ENCODE measurements at places on chromosomes 2 and 18.

DNA sequence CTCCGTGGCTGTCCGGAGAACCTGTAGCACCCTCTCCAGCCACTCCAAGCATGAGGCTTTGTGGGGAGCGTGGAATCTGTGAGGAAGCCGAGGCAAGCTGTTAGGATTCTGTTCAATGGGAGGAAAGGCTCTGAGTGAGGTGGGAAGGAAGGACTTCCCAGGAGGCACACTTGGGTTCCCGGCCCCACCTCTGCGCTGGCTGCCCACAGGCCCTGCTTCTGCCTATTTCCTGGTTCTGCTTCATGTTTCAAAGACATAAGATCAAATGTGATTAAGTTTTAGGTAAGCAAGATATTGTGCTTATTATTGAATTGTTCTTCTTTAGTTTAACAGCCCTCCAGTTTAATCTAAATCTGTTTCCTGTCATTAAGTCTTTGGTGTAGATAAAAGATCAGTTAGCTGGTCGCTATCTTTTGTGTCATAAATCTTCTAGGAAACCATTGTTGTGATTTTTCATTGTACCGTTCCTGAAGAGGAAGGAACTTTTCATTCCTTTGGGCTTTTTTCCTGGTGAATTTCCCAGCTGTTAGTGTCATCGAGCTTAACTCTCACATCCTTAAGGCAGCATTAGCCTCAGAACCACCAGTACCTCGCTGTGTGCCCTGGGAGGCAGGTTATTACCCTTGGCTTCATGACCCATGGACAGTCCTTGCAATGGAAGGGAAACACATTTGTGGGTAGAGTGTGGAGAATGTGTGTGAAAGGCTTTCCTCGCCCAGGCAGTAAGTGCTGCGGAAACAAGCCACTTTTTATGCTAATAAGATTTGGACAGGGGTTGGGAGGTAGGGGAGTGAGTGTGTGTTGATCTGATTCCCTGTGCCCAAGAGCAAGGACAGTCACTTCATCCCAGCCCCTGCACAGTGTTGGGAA is 61.9 kb upstream of the ALPP start:
- no peak for DNase-seq

DNA sequence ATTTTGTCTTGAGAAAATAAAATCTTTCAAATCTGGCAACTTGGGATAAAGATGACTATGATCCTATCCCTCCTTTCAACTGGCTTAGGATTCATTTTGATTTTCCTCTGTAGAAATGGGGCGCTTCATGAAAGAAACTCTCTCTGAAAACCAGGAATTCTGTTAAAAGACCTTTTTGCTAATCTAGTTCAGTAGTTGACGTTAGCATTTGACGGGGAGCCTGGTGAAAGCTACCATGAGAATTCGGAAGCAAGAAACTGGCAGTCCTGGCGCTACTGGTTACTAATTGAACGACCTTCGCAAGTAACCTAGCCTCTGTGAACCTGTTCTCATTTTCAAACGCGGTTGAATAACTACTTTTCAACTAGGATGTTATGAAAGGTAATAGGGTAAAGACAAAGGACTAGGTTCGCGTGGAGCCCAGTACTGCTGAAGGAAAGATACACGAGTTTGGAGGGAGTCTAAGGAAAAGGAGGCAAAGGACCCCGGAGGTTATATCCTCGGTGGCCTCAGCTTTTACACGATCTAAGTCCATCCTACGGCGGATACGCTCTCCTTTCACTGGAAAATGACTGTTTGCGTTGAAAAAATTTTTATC is 604 bp upstream of the STK11IP start:
- DNase-seq: no peak

- no peak for DNase-seq
These were observed 4.8 kb downstream of the MC2R start for GRCh38 chr18:13910501-13910900.

DNA sequence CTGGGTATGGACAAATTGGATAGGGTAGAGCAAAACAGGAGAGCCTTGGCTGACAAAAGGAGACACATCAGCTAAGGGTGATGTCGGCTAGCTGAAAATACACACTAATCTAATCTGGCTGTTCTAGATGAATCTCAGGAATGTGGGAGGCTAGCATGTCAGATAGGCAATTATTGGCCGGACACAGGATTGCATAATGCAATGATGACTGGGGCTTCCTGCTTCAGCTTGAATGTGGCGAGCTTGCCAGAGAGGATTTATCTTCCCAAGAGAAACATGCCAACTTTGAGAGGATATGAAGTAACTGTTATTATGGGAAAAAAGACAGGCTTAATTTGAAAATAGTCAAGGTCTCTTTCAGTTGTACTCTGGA is 102.4 kb downstream of the TRIB2 start:
- DNase-seq: no peak

GRCh38 chr2:135257383-135258090 is 205.4 kb downstream of the RAB3GAP1 start:
- no peak for DNase-seq

DNA sequence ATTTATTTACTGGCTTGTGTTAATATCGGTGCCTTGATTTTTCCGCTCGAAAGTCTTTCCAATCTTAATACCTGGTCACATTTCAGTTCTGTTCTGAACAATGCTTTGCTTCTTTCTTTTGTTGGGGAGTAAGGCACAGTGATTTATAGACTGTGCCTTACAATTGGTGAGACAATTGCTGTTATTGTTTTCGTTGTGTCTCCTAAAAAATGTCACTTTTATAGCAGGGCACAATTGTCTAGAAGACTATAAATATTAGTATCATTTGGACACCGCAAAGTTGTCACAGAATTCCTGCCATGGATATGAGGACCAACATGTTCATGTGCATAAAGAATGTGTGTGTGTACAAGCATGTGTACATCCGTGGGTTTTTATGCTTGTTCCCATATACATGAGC is 231.9 kb downstream of the INSIG2 start:
- DNase-seq: no peak

GRCh38 chr2:64226611-64227010 is 82.4 kb upstream of the PELI1 start:
- DNase-seq: no peak

DNA sequence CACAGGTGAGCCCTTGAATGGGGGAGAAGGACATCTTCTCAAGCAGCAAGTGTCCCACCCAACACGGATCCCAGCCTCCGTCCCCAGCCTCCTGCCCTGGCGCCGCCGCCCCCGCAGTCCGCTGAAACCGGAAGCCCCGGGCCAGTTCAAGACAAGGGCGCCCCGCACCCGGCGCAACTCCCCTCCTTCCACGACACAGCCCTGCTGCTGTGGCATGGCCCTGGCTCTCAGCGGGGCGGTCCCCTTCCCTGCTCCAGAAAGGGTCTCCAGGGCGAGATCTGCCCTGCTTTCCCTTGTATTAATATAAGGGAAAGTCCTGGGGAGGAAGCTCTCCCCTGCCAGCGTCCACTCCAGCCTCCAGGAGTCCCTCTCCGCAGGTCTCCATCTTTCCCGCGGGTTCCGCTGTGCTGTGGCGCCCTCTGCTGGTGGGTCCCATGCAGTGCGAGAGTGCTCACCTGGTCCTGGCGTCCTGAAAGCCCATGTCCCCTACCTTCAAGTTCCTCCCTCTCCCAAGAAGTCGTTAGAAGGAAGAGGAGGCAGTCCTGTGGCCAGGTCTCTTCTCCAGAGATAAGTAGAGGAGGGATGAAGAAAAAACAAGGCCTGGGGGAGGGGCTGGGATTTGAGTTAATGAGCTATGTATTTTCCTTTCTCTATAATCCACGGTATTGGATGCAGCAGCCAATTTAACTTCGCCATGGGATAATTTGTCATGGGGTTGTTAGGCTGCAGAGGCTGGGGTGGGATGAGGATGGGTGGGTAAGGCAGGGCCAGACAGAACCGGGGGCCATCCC is 176.0 kb downstream of the SMAD2 start:
- DNase-seq: peak; percentile 48

DNA sequence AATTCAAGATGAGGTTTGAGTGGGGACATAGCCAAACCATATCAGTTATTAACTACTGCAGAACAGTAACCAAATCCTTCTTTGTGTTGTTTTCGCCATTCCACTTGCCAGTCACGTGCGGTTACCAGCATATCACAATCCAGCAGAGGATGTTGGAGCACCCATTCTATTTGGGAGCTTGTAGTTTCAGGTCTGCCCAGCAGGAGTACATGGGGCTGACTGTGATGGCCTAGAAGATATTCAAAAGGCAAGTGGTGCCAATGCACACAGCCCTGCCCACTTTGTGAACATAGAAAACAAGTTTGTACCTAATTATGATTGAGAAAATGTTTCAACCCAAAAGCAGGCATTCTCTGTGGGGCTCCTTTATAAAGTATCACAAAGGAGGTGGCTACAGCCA is 57.0 kb downstream of the ZNF519 start:
- no peak for DNase-seq

DNA sequence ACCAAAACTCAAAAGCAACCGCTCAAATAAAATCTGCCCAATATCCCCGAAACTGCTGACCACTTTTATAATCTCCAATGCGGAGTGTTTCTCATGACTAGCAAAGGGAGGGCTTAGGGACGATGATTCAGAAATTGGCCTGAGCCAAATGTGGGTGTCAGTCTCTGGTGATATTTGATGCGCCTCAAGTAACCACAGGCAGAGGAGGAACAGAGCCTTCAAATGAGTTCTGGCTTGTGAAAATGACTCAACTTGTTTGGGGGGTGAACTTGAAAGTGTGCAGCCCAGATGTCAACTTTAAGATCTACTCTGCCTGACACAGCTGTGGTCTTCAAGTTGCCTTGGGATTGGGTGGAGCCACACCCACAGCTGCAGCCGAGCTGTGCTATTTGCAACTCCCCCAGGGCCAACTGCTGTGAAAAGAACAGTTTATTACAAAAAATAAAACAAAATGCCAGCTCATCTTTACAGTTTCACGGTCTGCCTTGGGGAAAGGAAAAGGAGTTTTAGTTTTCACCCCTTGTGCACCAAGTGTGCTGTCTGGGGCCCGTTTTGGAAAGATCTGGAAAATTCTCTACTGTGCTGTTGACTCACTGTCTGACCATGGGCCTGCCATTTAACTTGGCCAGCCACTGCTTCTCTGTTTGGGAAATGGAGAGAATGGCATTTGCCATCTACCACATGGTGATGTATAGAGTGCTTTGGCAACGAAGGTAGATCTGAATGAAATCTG is 222.1 kb downstream of the MTX2 start:
- DNase-seq: no peak

DNA sequence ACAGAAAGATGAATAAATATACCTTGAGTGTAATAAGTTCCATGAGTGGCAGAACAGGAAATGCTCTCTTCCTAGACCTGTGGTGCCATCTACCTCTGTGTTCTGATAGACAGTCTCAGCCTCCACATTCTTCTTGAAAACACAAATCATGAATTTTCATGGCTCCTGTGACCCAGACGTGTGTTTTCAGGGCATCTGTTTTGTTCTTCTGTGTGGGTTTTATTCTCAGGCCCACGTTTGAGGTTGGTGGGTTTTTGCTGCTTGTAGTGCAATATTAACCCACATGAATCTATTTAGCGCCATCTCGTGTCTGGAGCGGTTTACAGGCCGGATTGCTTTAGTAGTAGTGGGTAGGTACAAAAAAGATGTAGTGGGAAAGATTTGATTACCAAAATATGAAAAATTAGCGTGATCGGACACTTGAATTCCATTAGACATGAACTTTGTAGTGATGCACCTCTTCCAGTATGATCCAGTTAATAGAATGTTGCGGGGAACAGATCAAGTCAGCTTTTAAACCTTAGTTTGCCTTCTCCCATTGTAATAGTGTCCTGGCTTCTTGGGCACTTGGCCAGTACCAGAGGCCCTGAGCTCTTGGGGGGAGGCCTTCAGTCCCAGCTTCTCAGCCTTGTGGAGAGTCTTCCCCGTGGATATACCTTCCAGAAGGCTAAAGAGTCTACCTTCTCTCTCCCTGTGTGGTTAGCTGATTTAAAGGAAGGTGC is 256.5 kb downstream of the TPGS2 start:
- peak; percentile 9 for DNase-seq

DNA sequence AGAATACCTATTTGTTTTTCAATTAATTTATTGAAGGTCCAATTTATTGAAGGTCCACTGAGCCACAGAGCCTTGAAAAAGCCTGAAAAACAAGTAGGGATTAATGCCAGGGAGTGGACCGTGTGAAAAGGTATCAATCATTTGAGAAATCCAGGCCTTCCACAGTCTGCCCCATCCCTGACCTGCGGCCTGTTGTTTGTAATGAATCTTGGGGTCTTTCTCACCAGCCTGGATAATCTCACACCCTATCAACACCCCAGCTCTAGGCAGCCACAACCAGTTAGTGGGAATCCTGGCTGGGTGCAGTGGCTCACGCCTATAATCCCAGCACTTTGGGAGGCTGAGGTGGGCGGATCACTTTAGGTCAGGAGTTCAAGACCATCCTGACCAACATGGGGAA is 47.8 kb downstream of the TNFRSF11A start:
- no peak for DNase-seq

- DNase-seq: no peak
These were observed 12.3 kb downstream of the TMEM237 start for GRCh38 chr2:201631041-201631440.

DNA sequence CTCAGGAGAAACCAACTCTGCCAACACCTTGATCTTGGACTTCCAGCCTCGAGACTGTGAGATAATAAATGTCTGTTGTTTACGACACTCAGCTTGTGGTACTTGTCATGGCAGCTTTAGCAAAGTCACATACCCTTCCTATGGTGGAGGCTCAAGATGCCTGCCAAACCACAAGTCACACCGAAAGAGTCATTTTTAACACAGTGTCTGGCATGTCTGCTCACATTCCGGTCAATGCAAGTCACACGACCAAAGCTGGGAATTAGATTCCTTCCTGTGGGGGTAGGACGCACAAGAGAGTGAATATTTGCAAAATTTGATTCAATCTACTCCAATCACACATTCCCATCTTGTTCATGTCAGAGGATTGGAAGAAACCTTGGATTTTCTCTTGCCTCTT is 24.6 kb downstream of the KCNE4 start:
- no peak for DNase-seq

GRCh38 chr2:167814881-167815718 is 432.3 kb downstream of the STK39 start:
- no peak for DNase-seq

DNA sequence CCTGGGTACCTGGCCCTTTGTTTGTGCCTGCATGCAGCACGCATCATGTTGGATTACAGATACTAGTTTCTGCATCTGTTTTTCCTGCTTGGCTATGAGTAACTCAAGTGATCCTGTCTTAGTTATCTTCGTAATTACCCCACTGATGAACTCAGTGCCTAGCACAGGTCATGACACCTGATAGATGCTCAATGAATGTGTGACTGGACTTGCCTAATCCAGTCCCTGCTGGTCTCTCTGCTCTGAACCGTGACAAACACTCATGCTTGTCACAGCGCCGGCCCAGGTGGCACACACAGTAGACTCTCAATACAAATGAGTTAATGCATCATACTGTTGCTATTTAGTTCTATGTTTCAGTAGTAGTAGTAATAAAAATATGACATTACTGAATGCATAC is 31.2 kb upstream of the NTSR2 start:
- no peak for DNase-seq

DNA sequence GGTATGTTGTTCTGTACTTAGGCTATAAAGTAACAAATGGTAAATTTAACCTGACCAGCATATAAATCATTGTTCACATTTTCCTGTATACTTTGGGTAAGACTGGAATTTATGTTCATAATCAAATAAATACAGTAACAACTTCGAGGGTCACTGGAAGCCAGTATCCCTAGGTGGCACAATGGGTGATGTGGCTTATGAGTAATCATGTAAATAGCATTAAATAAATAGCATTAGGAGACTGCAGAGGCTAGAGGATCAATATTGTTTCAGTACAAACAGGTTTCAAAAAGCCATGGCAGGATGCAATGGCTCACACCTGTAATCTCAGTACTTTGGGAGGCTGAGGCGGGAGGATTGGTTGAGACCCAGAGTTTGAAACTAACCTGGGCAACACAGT is 690.6 kb downstream of the SLC4A3 start:
- DNase-seq: no peak

All from hematopoietic multipotent progenitor cell treated with erythropoietin and hydrocortisone succinate and interleukin-3 and kit ligand, for 17 days (in vitro differentiated cells).